ENCODE measurements at places on chromosomes 11 and 22.

DNA sequence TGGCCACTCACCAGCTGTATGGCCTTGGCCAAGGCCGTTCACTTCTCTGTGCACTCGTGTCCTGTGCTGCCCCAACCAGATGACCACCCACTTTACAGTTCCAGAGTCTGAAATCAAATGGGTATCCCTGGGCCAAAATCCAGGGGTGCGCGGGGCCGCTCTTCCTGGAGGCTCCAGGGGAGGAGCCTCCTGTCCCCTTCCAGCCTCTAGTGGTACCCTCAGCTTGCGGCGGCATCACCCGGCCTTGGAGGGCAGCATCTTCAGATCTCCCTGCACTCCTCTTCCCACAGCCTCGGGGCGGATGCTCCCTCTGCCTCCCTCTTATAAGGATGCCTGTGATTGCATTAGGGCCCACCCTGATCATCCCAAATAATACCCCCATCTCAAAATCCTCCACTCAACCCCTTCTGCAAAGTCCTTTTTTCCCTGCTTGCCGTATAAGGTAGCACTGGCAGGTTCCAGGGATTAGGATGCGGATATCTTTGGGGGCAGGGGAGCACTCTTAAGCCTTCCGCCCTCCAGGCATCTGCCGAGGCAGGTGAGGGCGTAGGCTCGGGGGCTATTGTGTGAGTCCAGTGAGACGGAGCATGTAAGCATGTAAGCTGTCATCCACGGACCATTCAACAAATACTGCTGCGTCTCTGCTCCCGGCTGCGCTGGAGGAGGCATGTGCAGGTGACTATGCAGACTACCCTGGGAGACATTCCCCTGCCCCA lies 24.4 kb upstream of the SHISAL1 start:
- DNase-seq = no peak

DNA sequence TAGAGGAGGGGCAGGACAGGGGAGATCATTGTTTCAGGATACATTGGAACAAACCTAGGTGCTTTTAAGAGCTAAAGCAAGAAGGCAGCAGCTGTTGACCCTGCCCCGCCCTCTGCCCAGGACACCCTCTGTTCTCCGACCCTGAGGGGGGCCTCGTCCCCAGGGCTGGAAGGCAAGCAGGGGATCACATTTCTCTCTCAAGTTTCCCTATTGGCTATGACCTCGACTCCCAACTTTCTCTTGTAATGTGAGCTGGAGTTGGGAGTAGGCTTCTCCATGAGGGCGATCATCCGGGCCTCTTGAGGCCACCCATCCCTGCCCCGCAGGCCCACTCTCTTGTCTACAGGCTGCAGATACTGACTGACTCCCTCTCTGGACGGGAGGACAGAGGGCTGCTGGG lies 37.7 kb downstream of the DSCAML1 start:
- no peak for DNase-seq

DNA sequence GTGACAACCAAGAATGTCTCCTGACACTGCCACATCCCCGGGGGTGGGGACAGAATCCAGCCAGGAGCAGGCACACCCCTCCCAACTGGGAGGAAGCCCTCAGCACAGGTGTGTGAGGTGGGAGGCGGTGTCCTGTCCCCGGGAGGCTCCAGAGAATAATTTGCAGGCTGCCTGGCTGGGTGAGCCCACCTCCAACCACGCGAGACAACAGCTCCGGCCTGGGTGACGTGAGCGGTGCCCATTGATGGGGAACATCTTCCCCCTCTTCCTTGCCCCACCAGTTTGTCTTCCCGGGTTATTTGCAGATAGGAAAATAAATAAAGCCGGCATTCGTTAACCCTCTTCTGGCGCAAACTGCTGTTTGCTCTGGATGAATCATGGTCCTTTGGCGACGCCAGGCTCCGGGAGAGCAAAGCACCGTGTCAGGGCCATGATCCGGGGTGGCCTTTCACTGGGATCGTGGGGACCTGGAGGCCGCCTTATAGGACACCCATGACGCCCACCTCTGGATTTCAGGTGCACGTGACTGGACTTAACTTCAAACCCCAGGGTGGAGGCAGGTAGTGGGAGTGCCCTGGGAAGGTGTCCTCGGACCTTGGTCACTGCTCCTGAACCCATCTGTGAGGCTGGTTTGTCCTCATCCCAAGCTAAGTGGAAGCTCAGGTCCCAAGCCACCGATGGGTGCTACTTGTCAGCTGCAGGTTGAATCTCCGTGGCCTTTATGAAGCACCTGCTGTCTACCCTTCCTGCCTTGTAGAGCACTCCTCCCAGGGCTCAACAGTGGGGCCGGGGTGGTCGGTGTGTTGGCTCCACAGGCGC lies 13.9 kb downstream of the CCND1 start:
- no peak for DNase-seq

DNA sequence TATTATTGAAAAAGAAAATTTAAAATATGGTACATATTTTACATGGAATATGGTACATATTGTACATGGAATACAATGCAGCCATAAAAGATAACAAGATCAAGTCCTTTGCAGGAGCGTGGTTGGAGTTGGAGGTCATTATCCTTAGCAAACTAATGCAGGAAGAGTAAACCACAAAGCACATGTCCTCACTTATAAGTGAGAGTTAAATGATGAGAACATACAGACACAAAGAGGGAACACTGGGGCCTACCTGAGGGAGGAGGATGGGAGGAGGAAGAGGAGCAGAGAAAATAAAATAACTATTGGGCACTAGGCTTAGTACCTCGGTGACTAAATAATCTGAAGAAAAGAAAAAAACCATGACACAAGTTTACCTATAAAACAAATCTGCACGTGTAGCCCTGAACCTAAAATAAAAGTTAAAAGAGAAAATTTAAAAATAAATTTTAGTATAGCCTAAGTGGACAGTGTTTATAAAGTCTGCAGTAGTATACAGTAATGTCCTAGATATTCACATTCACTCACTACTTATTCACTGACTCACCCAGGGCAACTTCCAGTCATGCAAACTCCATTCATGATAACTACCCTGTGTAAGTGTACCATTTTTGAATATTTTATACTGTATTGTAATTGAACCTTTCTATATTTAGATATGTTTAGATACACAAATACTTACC lies 204.4 kb downstream of the FAM76B start:
- DNase-seq = no peak

- DNase-seq = no peak
Measured at GRCh38 chr11:116461789-116462188, 311.0 kb downstream of the BUD13 start.

- peak; percentile 68 for DNase-seq
Measured at GRCh38 chr11:115256397-115257197, 247.6 kb downstream of the CADM1 start.
